ENCODE measurements at places on chromosomes 6 and 20. TPM values are rescaled to one million over a fixed set of nuclear protein-coding genes. Genes with fewer than 3 reads are reported as not detected.

- DNase-seq = no peak
These were observed 132.8 kb upstream of the ZNF184 start for GRCh38 chr6:27605401-27606342.

DNA sequence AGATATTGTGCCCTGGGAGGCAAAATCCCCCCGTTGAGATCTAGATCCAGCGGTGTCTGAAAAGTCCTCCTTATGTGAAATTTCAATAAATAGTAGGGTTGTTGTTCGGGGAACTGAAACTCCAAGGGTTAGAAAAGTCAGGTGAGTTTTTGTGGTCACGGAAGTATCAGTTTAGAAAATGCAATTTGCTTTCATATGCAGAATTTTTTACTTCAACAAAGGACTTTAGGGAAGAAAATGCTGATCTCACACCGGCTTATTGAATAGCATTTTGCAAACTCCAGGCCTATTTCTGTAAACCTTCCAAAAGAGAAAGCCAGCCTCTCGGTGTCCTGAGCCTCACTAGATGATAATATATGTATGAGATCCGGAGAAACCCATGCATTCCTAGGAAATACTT lies 254.7 kb downstream of the TSHZ2 start:
- no peak for DNase-seq

DNA sequence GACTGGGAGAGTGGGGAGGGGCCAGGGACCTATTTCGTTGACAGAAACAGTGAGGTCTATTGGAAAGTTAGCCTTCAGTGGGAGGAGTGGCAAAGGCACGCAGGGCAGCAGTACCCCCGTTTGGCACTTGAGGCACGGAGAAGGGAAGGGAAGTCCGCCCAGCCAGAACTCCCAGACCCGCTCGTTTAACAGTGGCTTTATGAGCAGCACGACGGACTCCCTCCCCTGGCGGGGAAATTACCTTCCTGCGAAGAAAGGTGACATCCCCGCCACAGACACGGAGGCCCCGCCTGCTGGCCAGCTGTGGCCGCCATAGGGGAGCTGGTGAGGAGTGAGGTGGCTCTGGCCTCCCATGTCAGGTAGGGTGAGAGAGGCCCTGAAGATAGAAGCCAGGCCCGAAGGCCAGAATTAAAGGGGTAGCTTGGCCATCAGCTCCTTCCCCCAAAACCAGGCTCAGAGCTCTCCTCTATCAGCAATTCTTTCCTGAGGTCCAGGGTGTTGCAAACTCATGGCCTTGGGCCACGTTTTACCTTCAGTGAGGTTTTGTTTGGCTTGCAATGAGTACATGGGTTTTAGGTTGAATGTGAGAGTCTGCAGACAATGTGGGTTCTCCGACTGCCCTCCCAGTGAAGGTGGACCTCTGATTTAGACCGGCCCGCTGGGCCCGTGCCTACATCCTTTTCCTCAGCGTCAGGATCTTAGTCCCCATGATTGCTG lies 123.7 kb downstream of the MRPL14 start:
- DNase-seq = no peak

DNA sequence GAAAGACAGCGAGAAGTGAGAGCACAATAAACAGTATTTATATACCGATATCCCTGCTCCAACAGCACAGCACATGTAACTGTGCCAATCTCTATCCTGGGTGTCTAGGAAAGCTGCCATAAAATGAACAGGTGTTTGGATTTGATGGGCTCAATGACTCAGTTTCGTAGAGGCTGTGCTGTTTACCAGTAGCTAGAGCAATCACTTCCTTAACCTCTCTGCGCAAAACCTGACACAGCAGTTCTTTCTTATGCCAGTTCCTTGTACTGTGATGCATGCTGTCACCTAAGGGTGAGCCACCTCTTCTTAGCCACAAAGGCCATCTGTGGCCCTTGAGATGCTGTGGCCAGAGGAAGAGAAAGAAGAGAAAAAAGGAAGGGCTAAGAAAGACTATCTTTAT lies 59.3 kb downstream of the SHPRH start:
- DNase-seq = no peak

DNA sequence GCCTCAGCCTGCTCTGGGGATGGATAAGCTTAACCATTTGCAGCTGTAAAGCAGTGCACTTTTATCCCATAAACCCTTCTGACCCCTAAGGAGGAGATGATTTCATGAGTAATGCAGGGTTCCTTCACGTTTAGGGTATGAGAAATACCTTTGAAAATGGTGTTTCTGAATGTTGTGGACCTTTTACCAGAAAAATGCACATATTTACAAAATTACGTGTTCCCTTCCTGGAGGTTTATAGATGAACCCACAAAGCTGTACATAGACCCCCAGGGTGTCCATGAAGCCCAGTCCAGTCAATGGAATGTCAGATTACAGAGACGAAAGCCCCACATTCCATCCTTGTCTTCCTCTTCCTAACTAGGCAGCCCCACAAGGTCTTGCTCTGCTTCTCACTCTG lies 78.6 kb upstream of the INSM1 start:
- no peak for DNase-seq

The TNF gene
- total RNA-seq = not detected

- no peak for DNase-seq
These were observed 74.5 kb upstream of the FRMD1 start for GRCh38 chr6:168153553-168153952.

DNA sequence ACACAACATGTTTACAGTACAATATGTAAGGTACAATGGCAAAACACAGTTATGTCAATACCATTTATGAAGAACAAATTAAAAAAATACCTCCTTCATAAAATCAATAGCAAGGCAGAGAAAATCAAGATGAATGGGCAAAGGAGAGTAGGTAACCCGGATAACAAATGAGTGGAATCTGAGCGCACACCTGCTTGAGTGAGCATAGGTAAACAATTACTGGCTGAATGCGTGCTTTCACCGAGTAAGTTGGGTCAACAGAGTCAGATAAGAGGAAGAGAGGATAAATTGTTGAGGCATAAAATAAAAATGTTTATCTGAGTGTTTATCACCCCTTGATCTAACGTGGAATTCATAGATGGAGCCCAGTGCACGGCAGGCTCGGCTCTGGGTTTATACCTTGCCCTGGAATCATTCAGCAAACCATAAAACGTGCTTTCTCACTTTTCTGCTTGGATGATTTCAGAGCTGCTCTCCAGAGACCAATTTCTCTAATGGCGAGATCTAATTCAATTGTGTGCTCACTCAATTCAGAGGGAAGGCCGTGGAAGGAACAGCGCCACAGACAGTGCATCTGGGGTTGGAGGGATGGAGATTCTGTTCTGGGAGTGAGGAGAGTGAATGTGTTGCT lies 224.8 kb upstream of the MAP3K7 start:
- no peak for DNase-seq

DNA sequence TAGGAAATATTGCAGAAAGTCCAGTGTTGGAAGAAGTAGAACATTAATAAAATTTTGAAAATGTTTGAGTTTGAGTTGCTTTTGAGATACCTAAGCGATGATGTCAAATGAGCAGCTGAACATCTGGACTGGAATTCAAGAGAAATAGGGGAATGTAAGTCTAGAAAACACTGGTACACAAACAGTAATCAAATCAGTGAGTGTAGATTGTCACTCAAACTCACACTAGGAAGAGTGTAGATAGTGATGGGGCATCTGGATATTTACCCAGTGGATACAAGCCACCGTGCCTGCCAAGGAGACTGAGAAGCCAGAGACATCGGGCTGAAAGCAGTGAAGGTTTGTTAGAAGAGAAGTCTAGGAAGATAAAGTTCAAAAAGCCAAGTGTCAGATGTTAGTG lies 2.2 kb downstream of the HMGCLL1 start:
- no peak for DNase-seq

- DNase-seq = no peak
These were observed 63.4 kb downstream of the PLG start for GRCh38 chr6:160765412-160765811.

- DNase-seq = no peak
These were observed 45.4 kb downstream of the BPIFB1 start for GRCh38 chr20:33328157-33329137.

DNA sequence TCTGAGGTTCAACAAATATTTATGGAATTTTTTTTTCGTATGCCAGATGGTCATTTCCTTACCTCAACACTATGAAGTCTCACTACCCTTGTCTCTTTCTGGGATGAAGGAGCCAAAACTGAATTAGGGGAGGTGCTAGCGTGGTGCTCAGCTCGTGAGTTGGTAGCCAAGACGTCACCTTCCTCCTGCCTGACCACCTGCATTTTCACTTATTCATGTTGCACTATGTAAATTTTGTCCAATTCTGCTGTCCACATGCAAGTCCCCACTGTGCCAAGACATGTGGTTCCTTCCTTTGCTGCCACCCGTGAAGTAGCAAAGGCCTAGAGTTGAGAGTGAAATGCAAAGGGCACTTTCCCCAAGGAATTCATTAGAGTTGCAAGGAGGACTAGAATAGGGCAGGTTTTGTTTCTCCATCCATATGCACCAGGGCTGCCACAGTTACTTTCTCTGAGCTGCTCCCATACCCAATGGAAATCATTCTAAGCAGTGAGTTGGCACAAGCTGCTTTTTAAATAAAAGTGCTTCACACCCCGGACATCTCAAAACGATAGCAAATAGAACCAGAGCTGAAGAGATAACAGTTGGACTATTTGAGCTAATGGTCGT lies 591.3 kb upstream of the NOX3 start:
- no peak for DNase-seq

The SLC17A2 gene
- total RNA-seq = not detected

GRCh38 chr20:41654884-41655283 lies 36.7 kb upstream of the CHD6 start:
- no peak for DNase-seq

- no peak for DNase-seq
These were observed 246.3 kb upstream of the PREP start for GRCh38 chr6:105649192-105649591.

DNA sequence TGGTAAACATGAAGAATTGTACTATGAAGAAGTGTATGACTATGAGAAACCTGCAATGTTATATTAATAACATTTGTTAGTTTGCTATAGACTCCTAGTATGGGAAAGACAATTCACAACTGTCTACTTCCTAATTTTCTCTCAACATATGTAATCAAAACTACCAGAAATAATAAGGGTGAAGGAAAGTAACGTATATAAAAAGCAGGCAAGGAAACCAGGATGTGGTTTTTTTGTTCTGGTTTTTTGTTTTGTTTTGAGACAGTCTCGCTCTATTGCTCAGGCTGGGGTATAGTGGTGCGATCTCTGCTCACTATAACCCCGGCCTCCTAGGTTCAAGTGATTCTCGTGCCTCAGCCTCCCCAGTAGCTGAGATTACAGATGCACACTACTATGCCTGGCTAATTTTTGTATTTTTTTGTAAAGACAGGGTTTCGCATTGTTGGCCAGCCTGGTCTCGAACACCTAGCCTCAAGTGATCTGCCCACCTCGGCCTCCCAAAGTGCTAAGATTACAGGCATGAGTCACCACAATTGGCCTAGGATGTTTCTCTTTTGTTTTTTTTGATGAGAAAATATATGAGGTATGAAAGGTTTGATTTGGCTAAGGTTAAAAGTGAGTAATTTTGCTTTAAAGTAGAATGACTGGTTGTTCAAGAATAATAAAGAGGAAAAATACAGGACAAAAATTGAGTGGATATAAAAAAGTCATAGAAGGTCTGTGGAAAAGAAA lies 83.1 kb downstream of the PTCHD4 start:
- no peak for DNase-seq

The PCMTD2 gene
- total RNA-seq = 118 TPM

The HCRTR2 gene
- 30.6 TPM for total RNA-seq

GRCh38 chr6:110183292-110183885 lies 3.2 kb downstream of the CDC40 start:
- no peak for DNase-seq

The GFRAL gene
- not detected for total RNA-seq

The EYA2 gene
- total RNA-seq = 2.4 TPM

DNA sequence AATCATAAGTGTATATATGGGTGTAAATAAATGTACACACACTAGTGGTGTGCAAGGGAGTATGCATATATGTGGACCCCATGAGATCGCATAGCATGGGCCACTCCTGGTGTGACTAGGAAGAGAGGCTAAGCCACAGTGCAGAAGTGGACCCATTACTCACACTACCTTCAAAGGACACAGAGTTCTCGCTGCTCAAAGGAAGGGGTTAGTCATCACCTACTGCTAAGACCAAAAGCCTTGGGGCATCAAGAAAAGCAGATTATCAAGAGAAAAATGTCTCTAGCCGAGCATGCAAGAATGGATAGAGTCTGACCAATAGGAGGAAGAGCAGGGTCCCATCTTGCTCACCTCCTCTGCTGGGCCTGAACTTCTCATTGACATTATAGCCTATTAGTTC lies 195.5 kb downstream of the MAFB start:
- no peak for DNase-seq

DNA sequence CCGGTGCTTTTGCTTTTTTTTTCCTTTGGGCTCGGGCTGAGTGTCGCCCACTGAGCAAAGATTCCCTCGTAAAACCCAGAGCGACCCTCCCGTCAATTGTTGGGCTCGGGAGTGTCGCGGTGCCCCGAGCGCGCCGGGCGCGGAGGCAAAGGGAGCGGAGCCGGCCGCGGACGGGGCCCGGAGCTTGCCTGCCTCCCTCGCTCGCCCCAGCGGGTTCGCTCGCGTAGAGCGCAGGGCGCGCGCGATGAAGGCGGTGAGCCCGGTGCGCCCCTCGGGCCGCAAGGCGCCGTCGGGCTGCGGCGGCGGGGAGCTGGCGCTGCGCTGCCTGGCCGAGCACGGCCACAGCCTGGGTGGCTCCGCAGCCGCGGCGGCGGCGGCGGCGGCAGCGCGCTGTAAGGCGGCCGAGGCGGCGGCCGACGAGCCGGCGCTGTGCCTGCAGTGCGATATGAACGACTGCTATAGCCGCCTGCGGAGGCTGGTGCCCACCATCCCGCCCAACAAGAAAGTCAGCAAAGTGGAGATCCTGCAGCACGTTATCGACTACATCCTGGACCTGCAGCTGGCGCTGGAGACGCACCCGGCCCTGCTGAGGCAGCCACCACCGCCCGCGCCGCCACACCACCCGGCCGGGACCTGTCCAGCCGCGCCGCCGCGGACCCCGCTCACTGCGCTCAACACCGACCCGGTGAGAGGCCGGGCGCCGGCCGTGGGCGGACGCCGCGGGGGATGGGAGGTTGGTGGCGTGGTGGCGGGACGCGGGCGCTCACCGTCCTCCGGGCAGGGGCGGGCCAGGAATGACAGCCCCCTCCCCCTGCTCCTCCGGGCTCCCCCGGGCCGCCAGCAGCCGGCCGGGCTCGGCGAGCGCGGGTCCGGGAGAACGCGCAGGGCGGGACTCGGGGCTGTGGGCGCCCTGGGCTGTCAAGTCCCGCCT lies 606 bp downstream of the ID4 start:
- DNase-seq = peak; percentile 31
